ENCODE measurements at places on chromosomes 11 and 22.
A peak's percentile ranks its signal among the peaks of the same experiment; 100 is the strongest.

DNA sequence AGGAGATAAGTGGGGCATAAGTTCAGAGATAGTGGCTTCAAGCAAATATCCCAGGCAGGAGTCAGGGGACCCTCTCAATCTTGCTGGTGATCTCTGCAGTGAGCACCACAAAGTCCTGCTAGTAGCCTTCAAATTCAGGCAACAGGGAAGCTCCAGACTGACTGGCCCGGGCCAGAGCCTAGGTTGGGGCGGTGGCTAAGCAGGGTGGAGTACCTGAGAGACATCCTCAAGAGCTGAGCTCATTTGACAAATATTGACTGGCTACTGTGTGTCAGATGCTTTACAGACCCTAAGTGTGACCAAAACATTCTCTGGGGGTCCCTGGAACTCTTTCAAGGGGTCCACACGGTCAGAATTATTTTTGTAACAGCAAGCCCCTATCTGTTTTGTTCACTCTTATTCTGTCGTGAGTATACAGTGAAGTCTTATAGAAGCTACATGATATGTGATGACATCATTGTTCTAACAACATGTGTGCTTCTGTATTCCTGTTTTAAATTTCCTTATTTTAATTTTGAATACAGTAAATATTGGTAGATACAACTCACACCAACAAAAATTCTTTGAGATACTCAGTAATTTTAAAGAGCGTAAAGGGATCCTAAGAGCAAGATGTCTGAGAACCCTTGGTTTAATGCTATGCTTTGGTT, 71.6 kb downstream of the APIP start:
- no peaks in the 10 kb centered on the region for H3K4me1 ChIP-seq
- H3K36me3 ChIP-seq, result no peaks in the 10 kb centered on the region
- no peaks in the 10 kb centered on the region for H3K27me3 ChIP-seq
- H3K4me3 ChIP-seq, result no peak overlapping the region
- no peak overlapping the region for H3K27ac ChIP-seq

GRCh38 chr11:29251738-29252137, 765.1 kb downstream of the KCNA4 start:
- H3K4me3 ChIP-seq, result no peak overlapping the region
- H3K36me3 ChIP-seq, result no peaks in the 10 kb centered on the region
- no peaks in the 10 kb centered on the region for H3K27me3 ChIP-seq
- no peak overlapping the region for H3K27ac ChIP-seq
- H3K4me1 ChIP-seq, result no peaks in the 10 kb centered on the region
- no peak for DNase-seq

GRCh38 chr11:45662665-45663485, 2.5 kb downstream of the CHST1 start:
- no peak for DNase-seq
- H3K36me3 ChIP-seq, result no peaks in the 10 kb centered on the region
- H3K27ac ChIP-seq, result no peak overlapping the region
- peaks cover 49% of the 10 kb centered on the region for H3K4me1 ChIP-seq
- no peak overlapping the region for H3K4me3 ChIP-seq

GRCh38 chr22:40113696-40114095, 64.0 kb upstream of the TNRC6B start:
- no peak overlapping the region for H3K4me3 ChIP-seq
- no peaks in the 10 kb centered on the region for H3K4me1 ChIP-seq
- H3K27ac ChIP-seq, result no peak overlapping the region
- H3K36me3 ChIP-seq, result no peaks in the 10 kb centered on the region

DNA sequence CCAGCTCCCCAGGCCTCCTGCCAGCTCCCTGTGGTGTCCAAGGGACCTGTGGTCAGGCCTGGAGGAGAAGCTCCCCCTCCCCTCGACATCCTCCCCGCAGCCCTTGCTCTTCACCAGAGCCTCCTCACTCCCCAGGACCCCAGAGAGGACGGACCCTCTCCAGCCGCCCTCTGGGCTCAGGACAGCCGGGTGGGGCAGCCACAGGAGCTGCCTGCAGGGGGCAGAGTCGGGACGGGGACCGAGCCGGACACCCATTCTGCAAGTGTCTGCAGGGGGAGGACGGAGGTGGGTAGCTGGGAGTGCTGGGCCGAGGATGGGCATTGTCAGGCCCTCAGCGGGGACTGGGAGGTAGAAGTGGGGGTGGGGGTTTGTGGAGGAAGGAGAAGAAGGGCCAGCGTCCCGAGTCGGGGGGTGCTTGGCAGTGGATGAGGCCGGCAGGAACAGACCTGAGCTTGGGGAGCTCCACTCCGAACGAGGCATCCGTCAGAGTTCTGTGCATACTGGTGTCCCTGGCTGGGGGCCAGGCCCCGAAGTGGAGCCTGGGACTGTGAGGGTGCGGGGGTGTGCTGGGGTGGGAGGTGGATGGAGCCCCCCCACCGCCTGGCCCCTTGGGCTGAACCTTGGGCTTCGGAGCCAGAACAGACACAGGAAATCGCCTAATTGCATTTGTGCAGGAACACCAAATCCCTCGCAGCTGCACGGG, 15.2 kb downstream of the PRR33 start:
- peaks cover 17% of the 10 kb centered on the region for H3K4me1 ChIP-seq
- no peaks in the 10 kb centered on the region for H3K27me3 ChIP-seq
- H3K4me3 ChIP-seq, result no peak overlapping the region
- no peak for DNase-seq

DNA sequence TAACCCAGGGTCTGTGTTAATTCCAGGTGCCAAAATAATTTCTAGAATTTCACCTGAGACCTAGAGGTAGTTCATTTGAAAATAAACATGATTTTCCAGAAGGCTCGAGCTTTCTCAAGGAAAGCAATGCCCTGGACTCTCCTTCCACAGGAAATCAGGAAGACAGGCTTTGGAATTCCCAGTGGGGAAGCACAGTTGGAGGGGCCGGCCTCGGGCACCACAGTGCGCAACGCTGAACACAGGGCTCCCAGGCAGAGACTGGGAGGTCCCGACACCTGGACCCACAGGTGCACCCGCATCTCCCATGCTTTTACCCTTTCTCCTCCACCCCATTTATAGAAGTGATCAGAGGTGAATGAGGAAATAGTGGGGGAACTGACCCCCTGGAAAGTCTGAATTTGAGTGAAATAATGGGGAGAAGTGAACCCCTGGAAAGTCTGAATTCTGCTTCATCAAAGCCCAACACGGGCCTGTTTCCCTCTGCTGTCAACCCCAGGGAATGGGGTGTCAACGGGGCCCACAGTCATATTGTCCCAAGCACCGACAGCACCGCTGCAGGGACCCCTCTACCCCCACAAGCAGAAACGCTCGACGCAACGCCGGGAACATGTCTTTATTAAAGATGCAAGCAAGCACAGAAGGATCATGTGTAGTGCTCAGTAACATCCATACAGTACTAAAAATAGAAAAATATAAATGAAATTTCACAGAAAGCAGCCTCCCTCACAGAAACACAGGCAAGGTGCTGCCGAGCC, 12.0 kb upstream of the EFCAB6 start:
- H3K36me3 ChIP-seq, result peaks cover 32% of the 10 kb centered on the region
- H3K27ac ChIP-seq, result no peak overlapping the region
- H3K27me3 ChIP-seq, result no peaks in the 10 kb centered on the region
- H3K4me1 ChIP-seq, result peaks cover 20% of the 10 kb centered on the region
- no peak for DNase-seq
- no peak overlapping the region for H3K4me3 ChIP-seq

GRCh38 chr11:105399511-105399910, 210.4 kb upstream of the GRIA4 start:
- H3K4me1 ChIP-seq, result no peaks in the 10 kb centered on the region
- H3K36me3 ChIP-seq, result no peaks in the 10 kb centered on the region
- no peak overlapping the region for H3K4me3 ChIP-seq
- no peak for DNase-seq
- H3K27me3 ChIP-seq, result no peaks in the 10 kb centered on the region
- no peak overlapping the region for H3K27ac ChIP-seq

- H3K4me3 ChIP-seq, result no peak overlapping the region
- no peak for DNase-seq
- H3K4me1 ChIP-seq, result no peaks in the 10 kb centered on the region
- no peaks in the 10 kb centered on the region for H3K27me3 ChIP-seq
- H3K27ac ChIP-seq, result no peak overlapping the region
These were observed 138.3 kb downstream of the MPPED1 start for GRCh38 chr22:43550024-43550620.

- DNase-seq, result peak; percentile 82
- no peak overlapping the region for H3K27ac ChIP-seq
- H3K4me1 ChIP-seq, result peaks cover 9% of the 10 kb centered on the region
- H3K36me3 ChIP-seq, result peaks cover 1% of the 10 kb centered on the region
These were observed 32.0 kb upstream of the COMT start for GRCh38 chr22:19909350-19910179.

- no peak for DNase-seq
- peaks cover 35% of the 10 kb centered on the region for H3K4me1 ChIP-seq
- no peak overlapping the region for H3K27ac ChIP-seq
- H3K27me3 ChIP-seq, result no peaks in the 10 kb centered on the region
- no peaks in the 10 kb centered on the region for H3K36me3 ChIP-seq
These were observed 32.2 kb upstream of the OAF start for GRCh38 chr11:120178561-120179056.

DNA sequence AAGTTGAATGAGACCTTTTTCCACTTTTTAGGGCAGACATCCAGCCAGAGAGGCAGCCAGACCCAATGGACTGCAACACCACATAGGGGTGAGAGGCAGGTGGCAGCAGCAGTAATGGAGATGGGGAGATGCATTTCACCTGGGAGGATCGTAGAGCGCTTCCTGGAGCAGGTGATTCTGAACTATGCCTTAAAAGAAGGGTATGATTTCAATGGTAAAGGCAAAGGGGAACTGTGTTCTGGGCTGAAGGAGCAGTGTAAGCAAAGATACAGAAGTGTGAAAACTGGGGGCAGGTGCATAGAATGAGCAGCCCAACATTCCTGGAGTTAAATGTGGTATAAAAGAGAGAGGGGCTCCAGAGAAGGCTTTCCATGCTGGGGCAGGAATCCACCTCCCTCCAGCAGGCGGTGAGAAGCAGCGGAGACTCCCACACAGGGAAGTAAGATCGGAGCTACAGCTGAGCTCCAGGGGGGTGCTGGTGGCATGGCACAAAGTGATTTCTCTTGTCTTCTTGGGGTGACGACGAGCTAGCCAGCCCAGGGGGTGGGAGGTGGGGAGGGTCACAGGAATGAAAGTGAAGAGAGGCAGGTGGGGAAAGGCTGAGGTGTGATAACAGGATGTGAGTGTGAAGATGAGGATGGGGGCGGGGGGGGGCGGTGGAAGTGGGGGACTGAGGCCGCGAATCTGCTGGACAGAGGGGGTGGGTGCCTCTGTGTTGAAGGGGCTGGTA, 4.3 kb upstream of the SERHL2 start:
- no peaks in the 10 kb centered on the region for H3K36me3 ChIP-seq
- H3K27ac ChIP-seq, result no peak overlapping the region
- H3K27me3 ChIP-seq, result no peaks in the 10 kb centered on the region
- H3K4me1 ChIP-seq, result no peaks in the 10 kb centered on the region

DNA sequence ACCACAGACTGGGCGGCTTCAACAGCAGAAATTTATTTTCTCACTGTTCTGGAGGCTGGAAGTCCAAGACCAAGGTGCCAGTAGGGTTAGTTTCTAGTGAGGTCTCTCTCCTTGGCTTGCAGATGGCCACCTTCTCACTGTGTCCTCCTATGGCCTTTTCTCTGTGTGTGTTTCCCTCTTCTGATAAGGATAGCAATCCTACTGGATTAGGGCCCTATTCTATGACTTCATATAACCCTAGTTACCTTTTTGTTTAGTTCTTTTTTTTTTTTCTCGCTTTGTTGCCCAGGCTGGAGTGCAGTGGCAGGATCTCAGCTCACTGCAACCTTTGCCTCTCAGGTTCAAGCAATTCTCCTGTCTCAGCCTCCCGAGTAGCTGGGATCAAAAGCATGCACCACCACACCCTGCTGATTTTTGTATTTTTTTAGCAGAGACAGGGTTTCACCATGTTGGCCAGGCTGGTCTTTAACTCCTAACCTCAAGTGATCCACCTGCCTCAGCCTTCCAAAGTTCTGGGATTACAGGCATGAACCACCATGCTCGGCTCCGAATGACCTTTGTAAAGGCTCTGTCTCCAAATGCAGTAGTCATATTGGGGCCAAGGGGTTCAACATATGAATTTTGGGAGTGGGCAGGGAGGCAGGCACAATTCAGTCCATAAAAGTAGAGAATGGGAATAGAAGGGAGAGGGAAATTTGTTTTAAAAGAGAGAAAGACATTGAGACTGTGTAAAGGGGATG, 25.5 kb upstream of the NNMT start:
- no peak overlapping the region for H3K27ac ChIP-seq
- no peaks in the 10 kb centered on the region for H3K4me1 ChIP-seq
- no peak for DNase-seq
- no peak overlapping the region for H3K4me3 ChIP-seq

DNA sequence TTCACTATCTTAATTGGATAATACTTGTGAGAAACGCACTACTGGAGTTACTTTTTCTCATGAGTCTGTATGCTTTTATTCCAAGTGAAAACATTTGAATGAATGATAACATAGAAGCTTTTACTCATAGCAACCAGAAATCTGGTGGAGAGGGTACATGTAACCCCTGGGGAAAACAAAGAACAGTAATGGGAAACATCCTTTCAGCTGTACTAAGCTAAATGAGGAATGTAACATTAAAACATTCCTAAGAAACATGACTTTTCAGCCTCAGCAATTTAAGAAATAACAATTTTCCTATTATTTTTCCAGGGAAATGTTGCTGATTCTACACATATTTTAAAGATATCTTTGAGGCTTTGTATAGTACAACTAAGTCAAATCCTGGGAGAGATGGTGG, 97.2 kb upstream of the CEP126 start:
- H3K27me3 ChIP-seq, result no peaks in the 10 kb centered on the region
- DNase-seq, result no peak
- H3K4me3 ChIP-seq, result no peak overlapping the region
- H3K27ac ChIP-seq, result no peak overlapping the region

GRCh38 chr22:42490243-42490832, 29.3 kb downstream of the RRP7A start:
- H3K36me3 ChIP-seq, result no peaks in the 10 kb centered on the region

DNA sequence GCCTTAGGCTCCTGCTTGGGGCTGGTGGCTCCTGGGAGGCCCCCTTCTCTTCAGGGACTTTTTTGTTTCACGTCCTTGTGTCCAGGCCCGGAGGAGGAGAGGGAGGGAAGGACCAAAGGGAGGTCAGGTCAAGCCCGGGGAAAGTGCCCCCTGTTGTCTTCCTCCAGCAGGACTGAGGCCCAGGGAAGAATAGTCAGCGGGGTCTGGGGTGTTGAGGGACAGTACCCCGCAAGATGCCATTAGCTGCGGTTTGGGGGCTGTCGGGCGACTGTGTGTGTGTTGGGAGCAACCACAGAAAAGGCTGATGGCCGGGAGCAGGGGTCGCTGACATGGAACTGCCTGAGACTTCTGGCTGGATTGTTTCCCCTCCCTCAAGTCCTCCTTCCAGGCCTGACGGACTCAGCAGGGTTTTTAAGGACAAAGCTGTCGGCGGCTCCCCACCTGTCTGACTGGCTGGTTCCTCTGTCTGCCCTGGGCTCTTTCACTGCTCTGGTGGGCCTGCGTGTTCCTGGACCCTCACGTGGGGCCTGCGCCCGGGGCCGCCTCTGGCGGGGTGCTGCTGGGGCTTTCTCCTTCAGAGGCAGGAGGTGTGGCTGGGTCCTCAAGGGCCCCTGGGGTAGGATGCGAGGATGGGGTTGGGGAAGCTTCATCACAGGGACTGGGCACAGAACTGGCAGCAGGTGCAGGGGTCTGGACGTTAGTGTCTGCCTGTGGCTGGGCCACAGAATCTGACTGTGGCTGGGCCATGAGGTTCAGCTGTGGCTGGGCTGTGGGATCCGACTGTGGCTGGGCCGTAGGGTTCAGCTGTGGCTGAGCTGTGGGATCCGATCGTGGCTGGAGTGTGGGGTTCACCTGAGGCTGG, 1.5 kb downstream of the GPR152 start:
- H3K4me1 ChIP-seq, result peaks cover 15% of the 10 kb centered on the region
- H3K27me3 ChIP-seq, result no peaks in the 10 kb centered on the region
- DNase-seq, result no peak
- H3K4me3 ChIP-seq, result no peak overlapping the region

GRCh38 chr22:47030881-47031627, 268.6 kb downstream of the TBC1D22A start:
- DNase-seq, result no peak
- no peak overlapping the region for H3K27ac ChIP-seq
- H3K4me3 ChIP-seq, result no peak overlapping the region
- H3K4me1 ChIP-seq, result peaks cover 15% of the 10 kb centered on the region

Data from neuronal stem cell (in vitro differentiated cells).